ENCODE measurements at places on chromosomes 7 and 10.

GRCh38 chr10:20685462-20685861 lies 211.6 kb downstream of the NEBL start:
- DNase-seq = no peak

- DNase-seq = no peak
These were observed 348.2 kb downstream of the DNAJB6 start for GRCh38 chr7:157684909-157685429.

DNA sequence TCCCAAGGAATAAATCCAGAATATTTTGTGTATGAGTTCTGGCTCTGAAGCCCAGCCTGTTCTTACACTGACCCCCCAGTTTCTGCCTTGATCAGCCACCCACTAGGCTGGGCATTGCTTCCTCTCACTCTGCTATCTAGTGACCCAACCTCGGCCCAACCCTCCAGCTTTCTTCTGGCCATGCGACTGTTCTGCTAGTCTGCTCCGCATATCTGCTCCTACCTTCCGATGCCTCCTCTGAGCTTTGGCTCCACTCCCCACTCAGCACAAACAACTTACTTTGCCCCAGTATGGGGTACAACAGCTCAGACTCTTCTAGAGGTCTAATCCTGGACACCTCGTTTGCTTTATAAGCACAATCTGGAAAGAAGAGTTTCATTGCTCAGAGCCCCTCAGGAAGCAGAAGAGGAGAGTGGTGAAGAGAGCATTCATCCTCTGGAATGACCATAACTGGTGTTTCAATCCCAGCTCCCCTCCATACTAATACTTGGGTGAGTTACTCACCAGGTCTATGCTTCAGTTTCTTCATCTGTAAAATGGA lies 99.6 kb downstream of the NPSR1 start:
- no peak for DNase-seq

GRCh38 chr10:86325158-86325557 lies 41.4 kb downstream of the GRID1 start:
- DNase-seq = no peak

GRCh38 chr10:43057231-43057711 lies 19.6 kb upstream of the RET start:
- no peak for DNase-seq

DNA sequence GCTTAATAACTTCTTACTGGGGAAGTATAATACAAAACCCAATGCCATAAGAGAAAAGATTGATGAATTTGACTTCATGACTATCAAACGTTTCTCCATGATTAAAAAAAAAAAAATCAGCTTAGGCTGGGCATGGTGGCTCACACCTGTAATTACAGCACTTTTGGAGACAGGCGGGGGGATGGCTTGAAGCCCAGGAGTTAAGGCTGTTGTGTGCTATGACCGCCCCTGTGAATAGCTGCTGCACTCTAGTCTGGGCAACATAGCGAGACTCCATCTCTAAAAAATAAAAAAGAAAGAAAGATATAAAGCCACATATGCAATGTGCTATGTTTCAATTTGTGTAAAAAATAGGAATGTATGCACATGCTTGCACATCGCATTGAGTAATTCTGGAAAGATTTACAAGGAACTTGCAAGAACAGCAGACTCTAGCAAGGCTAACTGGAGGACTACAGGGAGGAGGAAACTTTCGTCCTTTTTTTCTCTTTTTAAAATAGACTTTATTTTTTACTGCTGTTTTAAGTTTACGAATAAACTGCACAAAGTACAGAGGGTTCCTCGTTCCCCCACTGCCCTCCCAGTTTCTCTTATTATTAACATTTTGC lies 10.3 kb upstream of the RARRES2 start:
- no peak for DNase-seq

DNA sequence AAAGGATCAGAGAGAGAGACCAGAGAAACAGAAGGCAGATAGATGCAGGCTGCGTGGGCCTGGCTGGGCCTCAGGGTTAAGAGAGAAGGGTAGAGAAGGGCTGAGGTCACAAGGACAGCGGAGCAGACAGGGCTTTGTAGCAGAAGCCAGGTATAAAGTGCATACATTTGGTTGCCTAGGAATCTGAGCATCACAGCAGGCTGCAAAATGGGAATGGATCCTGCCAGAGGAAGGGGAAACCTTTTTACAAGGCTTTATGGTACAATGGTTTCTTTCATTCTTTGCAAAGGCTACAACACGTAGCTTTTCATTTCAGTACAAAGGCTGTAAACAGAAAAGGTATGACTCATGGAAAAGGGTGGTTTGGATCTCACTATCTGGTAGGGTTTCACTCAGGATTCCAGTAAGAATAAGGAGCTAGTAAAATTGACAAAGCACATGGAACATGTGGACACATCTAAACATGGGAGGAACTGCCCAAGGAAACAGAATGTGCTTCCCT lies 275.1 kb downstream of the DOCK4 start:
- DNase-seq = no peak

- DNase-seq = no peak
These were observed 14.3 kb downstream of the KLLN start for GRCh38 chr10:87849001-87849400.

DNA sequence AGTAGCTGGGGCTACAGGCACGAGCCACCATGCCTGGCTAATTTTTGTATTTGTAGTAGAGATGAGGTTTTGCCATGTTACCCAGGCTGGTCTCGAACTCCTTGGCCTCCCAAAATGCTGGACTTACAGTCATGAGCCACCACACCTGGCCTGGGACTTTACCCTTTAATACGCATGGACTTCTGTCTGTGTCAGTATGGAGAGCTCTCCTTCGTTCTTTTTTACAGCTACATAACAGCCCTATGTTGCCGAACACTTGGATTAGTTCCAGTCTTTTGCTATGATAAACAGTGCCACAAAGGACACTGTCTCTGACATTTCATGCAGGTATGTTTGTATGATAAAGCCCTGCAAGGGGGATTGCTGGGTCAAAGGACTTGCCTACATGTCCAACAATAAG lies 10.9 kb upstream of the OAT start:
- DNase-seq = no peak

- DNase-seq = no peak
These were observed 144.3 kb downstream of the KIF20B start for GRCh38 chr10:89845541-89846280.

GRCh38 chr10:55368467-55368866 lies 567.4 kb upstream of the PCDH15 start:
- no peak for DNase-seq

DNA sequence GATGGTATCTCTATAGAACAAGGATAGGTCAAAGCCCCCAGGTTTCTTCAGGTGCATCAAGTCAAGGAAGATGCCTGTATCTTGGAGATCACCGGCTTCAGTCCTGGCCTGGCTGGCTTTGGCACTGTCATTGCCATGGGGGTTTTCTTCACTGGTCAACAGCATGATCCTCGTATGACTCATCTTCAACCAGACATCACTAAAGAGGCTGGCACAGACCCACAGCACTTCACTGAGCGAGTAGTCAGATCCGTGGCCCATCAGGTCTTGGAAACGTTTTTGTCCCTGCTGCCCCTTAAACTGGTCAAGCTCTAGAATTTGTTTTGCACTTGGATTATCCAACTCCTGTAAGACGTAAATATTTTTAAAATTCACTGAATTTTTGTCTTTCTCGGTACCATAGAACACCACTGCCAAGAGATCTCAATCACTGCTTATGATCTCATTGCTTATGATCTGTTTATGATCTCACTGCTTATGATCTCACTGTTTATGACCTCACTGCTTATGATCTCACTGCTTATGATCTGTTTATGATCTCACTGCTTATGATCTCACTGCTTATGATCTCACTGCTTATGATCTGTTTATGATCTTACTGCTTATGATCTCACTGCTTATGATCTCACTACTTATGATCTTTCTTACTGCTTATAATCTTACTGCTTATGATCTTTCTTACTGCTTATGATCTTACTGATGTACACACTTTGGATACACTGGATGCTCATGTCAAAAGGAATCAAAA lies 135.2 kb downstream of the CYP26A1 start:
- DNase-seq = no peak

GRCh38 chr10:92290076-92290836 lies 622 bp downstream of the CPEB3 start:
- no peak for DNase-seq

DNA sequence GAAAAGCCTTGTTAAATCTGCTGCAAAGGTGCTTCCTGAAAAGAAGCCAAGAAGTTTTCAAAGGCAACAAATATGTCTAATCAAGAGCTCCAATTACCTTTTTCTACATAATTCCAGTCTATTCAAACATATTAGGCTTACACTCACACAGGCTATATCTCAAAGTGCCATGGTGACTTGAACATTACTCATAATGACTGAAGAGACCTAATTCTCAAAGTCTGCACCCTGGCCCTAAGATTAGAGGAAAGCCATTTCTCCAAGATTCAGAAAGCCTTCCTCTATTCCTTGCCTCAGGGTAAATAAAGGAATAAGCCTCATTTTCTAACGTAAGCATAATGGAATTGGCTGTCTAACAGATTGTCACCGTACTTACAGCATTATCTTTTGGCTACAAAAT lies 78.3 kb upstream of the THSD7A start:
- no peak for DNase-seq

- DNase-seq = no peak
These were observed 354.1 kb upstream of the SEMA3A start for GRCh38 chr7:84548366-84549365.

DNA sequence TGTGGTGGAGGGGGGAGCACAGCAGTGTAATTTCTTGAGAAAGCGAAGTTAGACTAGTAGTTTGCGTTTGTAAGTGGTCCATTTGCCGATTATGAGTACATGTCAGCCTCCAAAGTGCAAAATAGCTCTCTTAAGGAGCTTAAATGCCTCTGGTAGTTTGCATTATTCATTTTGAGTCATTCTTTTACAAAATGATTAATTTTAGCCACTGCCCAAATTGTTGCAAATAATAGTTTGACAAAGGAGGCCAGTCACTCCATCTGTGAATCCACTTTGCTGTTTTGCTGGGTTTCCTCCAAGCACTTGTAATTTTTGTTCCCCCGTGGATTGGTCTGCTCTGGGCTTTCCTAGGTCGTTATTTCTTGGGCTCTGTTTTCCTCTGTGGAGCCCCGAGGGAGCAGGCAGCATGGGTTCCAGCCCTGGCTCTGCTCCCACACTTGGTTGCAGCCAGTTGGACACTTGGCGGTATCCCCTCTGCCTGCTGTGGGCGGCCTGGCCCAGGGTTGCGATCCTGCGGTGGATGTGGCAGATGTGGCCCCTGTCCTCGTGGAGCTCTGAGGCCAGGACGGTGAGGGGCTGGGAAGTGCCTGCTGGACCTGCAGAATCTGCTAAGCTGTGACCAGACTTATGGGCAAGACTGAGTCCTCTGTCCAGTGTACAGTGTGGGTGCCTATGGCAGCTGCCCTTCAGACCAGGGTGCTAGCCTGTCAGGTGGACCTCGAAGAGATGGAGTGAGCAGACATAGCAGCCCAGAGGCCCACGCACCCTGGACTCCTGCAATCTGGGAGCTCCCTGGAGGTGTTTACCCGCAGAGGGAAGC lies 129.1 kb upstream of the BTBD16 start:
- no peak for DNase-seq

DNA sequence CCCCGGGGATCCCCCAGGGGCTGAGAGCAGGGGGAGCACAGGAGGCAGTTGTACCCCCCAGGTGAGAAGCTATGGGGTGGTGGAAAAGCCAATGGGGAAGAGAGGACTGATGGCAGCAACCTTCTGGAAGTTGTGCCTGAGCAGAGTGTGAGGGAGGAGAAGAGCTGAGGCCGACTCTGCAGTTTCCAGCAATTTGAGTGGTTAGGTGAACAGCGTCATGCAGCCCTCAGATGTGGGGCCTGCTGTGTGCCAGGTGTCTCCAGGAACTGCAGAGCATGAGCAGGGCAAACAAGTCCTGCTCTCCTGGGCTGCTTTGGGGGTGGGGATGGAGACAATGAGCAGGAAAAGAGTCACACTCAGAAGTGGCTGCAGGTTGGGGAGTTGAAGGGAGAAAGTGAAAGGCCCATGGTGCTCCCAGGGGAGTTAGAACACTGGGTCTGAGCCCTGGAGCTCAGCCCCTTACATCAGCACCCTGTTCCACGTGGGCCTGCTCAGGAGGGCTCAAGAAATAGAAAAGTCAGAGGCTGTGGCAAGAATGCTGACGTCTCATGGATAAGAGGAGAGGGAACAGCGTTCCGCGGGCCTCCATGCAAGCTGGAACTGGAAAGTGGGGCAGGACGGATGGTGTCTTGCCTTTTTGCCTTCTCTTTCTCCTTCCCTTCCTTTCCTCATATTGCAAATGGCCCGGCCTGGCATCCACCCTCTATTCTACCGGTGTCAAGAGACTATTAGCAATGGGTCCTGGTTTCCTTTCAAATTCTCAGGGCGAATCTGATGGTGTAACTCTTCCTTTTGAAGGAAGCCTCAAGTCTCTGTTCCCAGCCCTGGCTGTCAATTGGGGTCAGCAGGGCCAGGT lies 4.0 kb upstream of the AFAP1L2 start:
- DNase-seq = no peak

DNA sequence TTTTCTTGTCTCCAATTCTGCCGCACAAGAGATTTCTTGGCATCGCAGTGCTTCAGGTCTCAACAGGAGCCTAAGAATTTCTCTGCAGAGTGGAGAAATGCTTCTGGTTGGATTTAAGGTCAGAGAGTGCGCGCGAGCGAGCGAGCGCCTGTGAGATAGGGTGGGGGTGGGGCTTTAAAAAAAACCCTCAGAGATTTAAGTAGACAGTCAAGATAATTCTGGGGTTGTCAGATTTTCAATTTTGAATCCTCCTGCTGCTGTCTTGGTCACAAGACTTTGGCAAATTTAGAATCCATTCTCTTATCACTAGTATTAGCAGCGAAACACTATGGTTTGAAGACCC lies 49.7 kb downstream of the CPEB3 start:
- no peak for DNase-seq

DNA sequence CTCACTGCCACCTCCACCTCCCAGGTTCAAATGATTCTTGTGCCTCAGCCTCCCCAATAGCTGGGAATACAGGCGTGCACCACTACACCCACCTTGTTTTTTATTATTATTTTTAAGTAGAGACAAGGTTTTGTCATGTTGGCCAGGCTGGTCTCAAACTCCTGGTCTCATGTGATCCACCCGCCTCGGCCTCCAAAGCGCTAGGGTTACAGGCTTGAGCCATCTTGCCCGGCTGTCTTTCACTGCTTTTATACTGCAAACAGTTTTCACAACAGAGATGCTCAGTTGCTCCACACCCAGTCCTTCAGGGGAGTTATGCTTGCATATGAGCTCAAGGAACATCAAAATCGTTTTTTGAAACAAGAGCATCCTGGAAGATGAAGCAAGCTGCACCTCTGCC lies 1.3 kb upstream of the PRR15 start:
- no peak for DNase-seq

- no peak for DNase-seq
These were observed 167.6 kb downstream of the ANK3 start for GRCh38 chr10:60222047-60222446.

- no peak for DNase-seq
These were observed 429.3 kb upstream of the TPK1 start for GRCh38 chr7:145265180-145265579.

Measured in activated T-helper 1 cell treated with anti-CD3 and anti-CD28 coated beads, Interleukin-2, amount 50 U/mL, for 16 hours (primary cell).